Lung (tissue), 17 donors: ENCODE measurements at places on chromosomes 7 and 10.

GRCh38 chr7:19317461-19317860 lies 172.2 kb upstream of the FERD3L start:
- DNase-seq: no peak

GRCh38 chr10:97686962-97687784 lies at the start of gene AVPI1:
TSS of gene AVPI1 (minus strand) at chr10:97687241. CDS start at chr10:97679905, 7,336 bp downstream.
- DNase-seq: peak; percentile 98

DNA sequence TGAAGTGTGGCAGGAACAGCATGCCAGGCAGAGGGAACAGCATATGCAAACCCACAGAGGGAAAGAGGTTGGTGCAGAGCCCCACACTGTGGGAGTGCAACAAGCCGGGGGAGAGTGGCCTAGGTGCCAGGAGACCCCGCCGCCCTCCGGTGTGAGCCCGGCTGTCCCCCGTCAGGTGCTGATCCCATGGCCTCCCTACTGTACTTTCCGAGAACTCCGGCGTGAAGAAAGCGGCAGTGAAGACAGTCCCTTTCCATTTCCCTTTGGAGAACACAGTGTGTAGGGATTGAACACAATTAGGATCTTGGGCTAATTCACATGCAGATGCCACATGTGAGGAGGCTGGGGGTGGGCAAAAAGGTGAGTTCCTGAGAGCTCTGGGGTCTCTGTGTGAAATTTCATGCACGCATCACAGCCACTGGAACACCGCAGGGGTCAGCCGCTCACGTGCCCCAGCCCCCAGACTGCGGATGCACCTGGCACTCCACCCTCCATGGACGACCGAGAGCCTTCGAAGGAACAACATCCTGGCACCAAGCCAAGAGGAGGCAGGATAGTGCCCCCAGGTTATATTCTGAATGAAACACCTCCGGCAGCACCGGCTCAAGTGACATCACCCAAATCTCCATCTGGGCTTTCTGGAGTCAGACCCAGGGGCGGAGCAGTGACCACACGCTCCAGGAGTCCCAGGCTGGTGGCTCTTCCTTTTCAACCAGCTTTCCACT lies 82.1 kb upstream of the PPP2R2D start:
- no peak for DNase-seq

DNA sequence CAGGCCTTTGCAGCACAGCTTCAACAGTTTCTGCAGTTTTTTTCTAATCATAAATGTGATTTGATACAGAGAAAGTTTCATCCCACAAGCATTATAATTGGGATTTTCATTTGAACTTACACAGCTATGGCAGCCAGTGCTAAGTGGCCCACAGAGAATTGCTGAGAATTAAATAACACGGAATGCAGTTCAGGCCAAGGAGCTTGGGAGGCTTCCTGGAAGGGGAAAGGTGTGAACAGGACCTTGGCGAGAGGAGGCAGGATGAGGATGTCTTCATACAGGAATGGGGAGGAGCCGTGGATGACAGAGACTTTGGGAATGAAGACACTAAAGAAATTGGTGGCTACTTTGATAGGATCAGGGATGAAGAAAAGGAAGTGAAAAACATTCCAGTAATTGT lies 95.3 kb downstream of the ZNF22 start:
- DNase-seq: no peak

- no peak for DNase-seq
These were observed 105.8 kb downstream of the USP6NL start for GRCh38 chr10:11505639-11506038.

DNA sequence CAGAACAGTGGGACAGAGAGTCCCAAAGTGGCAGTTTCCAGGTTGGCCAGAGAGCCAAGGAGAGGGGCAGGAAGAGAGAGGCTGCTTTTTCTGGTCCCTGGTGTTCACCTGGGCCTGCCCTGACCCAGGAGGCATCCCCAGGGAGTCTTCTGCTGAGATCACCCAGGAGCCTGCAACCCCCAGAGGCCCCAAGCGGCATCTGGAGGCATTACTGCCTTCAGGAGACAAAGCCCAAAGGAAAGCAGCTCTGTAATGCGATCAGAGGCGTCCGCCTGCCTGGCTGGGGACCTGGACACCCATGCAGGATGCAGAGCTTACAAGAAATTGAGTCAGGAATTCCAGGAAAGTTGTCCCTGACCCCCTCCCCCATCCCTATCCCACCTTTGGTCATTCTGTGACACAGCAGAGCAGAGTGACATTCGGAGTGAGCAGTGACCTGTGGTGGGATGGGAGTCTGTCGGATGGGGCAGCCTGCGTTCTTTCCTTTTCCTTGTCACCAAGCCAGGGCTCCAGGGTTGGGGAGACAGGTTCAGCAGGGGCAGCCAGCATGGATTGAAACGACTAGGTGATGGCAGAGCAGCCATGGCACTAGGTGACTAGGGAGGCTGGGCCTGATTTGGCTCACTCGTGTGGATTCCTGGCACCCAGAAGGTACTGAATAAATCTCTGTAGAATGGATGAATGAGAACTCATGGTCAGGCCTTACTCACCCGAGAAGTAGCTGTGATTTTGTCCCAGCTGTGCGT lies 10.4 kb downstream of the UNC5B start:
- peak; percentile 14 for DNase-seq

DNA sequence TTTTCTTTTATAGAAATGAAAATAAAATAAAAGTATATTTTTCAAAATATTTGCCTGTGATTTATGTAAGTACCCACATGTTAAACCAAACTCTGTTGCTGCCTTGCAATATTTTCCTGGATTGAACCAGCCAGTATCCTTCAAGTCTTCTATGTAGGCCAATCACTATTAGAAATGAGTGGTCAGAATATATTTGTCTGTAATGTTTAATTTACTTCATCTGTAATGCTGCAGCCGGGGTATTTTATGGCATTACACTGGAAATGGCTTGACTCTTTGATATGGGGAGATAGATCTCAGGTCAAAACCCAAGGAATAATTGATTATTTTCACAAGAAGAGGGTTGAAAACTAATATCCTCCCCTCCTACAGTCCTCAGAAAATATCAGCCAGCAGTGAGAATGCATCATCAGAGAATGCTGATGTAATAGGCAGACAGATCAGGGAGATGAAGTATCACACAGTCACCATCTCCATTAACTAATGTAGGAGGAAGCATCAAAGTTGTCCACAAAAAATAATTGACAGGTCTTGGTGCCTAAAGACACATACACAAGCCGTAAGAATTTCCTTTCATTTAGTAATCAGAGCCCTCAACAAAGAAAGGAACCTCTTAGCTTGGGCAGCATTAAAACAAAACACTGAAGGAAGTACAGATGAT lies 82.5 kb downstream of the VWDE start:
- DNase-seq: no peak

- peak; percentile 52 for DNase-seq
These were observed 50.3 kb downstream of the ATXN7L1 start for GRCh38 chr7:105826143-105826542.

DNA sequence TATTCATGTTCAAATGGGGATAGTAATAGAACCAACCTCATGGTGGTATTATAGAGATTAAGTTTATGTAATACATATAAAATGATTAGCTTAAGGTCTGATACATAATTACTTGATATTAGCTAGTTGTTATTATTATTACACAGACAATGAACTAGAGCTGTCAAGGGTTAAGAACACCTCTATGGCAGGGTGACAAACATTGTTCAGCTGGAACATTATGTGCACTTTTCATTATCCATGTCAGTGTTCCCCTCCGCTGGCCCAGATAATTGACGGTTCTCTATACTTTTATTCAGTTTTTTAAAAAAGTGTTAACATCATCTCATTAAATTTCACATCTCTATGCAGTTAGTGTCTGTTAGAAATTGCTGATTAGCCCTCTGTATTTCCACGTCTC lies 142.1 kb downstream of the CDK14 start:
- DNase-seq: no peak

- DNase-seq: peak; percentile 49
These were observed 540 bp downstream of the SNX13 start for GRCh38 chr7:17939606-17940301.

- no peak for DNase-seq
These were observed 5.4 kb upstream of the CEP41 start for GRCh38 chr7:130446259-130446658.

GRCh38 chr7:158763454-158764033 lies 58.9 kb upstream of the NCAPG2 start:
- peak; percentile 35 for DNase-seq

DNA sequence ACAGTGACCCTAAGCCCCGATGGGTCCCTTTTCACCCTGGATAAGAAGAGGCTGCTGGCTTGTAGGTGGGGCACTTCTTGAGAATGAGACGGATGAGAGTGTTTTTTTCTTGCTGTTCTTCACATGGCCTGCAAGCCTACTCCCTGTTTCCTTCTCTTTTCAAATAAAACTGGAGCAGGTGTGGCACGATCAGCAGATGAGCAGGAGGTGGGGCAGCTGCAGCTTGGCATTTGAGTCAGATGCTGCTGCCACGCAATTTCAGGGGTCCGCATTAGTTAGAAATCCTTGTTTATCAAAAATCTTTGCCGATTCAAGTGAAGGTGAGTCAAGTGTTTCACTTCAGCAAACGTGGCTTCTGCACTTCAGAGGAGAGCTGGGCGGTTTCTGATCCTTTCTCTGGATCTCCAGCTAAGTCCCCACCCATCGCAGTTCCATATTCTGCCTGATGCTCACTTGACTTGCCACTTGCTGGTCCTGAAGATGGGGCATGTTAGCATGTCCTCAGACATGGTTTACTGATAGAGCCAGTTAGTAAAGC lies 20.8 kb downstream of the WDFY4 start:
- no peak for DNase-seq

DNA sequence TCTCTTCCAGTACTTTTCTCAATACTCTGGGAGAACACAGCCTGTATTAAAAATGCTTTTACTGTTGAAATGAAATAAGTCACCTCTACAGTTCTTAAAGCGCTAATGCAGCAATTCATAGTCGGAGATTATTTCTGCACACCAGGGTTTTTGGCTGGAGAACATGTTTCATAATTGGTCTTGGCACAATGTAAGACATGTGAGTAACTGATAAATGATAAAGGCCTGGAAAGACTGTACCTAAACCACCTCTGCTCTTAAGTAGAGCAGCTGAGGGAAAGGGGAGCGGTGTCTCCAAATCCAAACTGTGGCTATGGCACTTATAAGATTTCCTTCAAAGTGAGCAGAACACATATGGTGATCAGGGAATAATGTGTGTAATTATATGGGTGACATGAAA lies 390.3 kb upstream of the MBL2 start:
- DNase-seq: no peak

DNA sequence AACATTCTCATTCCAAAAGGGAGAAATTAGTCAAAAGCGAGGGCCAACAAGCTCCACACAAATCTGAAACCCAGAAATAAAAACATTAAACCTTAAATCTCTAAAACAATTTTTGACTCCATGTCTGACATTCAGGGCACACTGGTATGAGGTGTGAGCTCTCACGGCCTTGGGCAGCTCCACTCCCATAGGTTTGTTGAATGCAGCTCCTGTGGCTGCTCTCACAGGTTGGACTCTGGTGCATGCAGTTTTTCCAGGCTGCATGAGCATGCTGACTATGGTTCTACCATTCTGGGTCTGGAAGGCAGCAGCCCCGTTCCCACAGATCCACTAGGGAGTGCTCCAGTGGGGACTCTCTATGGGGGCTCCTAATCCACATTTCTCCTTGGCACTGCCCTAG lies 887.1 kb upstream of the GHITM start:
- no peak for DNase-seq

GRCh38 chr10:48470115-48470892 lies 134.6 kb downstream of the ARHGAP22 start:
- peak; percentile 86 for DNase-seq

GRCh38 chr7:100220586-100221230 lies 959 bp downstream of the PVRIG start:
- no peak for DNase-seq

GRCh38 chr10:130045091-130045652 lies 65.5 kb downstream of the C10orf143 start:
- DNase-seq: no peak

GRCh38 chr7:119175911-119176627 lies 951.6 kb downstream of the ANKRD7 start:
- DNase-seq: peak; percentile 81

GRCh38 chr7:155788616-155789000 lies 23.7 kb downstream of the SHH start:
- no peak for DNase-seq

- no peak for DNase-seq
These were observed 99.2 kb upstream of the PDLIM1 start for GRCh38 chr10:95389982-95390381.

DNA sequence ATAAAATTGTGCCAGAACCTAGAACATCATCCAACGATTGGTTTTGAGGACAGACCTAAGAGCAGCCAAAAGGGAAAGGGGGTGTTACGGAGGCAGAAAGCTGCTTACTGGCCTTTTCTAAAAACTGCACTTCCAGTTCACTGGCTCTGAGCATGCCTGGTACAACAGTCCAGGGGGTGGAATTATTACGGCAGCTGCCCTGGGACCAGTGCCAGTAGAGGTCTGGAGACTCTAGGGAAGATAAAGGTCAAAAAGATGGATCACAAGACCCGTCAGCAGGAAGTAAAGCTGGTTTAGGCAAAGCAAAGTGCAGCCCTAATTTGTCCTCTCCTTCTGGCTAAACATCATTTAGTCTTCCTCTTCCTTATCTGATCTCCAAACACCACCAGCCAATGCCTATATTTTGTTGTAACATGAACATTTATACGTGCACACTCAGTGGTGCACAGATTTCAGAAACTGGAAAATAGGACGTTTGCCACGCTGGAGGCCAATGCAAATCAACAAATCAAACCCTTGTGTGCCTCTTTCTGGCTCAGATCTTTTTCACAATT lies 216.4 kb upstream of the DPP6 start:
- peak; percentile 4 for DNase-seq

GRCh38 chr7:348962-349743 lies 59.2 kb downstream of the FOXL3 start:
- DNase-seq: no peak

GRCh38 chr10:90958781-90959180 lies 37.9 kb upstream of the ANKRD1 start:
- DNase-seq: no peak

DNA sequence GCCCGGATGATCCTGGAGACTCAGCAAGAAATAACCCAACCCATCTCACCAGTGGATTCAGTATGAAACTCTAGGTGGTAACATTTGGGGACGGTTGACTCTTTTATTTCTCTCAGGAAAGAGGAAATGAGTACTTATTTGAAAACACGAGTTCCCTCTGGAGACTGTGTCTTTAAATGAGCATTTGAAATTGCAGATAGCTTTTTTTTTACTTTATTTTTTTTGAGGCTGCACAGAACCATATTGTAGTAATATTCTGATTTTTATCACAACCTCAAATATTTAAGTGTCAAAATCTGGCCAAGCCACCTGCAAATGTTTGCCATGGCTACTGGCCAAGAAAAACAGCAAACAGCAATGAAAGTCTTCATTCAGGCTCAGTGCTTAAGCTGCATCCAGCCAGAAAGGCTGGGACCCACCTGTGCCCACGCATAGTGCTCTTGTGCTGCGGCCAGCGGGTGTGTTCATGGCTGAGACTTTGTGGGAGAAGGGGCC lies 160.8 kb downstream of the CREB5 start:
- DNase-seq: peak; percentile 69
